ENCODE measurements at places on chromosomes 16 and 17.

DNA sequence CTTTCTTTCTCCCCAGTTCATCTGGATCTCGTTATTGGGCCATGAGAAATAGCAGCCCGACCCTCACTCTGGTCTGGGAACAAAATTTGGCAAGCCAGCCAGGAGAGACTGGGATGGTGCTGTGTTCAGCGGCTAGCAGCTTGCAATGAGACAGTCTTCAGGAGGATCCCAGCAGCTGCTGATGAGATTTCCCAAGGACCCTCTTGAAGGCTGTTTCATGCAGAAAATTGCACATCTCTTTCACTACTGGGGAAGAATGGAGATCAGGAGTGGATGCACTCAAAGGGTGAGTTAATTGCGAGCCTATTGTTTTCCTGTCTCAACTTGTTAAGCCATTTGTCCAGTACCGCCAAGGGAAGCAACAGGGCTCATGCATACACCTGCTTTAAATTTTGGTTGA, 5.5 kb upstream of the COIL start:
- peak; percentile 38 for DNase-seq

GRCh38 chr16:57615813-57616212, 12.6 kb upstream of the ADGRG1 start:
- no peak for DNase-seq

GRCh38 chr17:61786088-61786487, 77.2 kb downstream of the BRIP1 start:
- DNase-seq = no peak

- no peak for DNase-seq
Observed at GRCh38 chr17:46944931-46945330, 22.0 kb downstream of the GOSR2 start.

GRCh38 chr17:18319604-18320256, 4.6 kb downstream of the SMCR8 start:
- peak; percentile 6 for DNase-seq

GRCh38 chr16:16863672-16864071, 484.7 kb downstream of the NPIPA7 start:
- DNase-seq = no peak

DNA sequence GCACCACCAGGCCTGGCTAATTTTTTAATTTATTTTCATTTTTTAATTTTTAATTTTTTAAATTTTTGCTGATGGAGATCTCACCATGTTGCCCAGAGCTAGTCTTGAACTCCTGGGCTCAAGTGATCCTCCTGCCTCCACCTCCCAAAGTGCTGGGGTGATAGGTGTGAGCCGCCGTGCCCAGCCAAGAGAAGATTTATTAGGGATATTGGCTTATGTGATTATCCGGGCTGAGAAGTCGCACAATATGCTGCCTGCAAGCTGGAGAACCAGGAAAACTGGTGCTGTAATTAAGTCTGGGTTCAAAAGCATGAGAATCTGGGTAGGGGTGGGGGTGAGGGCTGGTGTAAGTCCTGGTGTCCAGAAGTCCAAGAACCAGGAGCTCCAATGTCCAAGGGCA, 2.5 kb upstream of the C16orf90 start:
- no peak for DNase-seq

- peak; percentile 68 for DNase-seq
Observed at GRCh38 chr17:49755663-49756283, 8.2 kb downstream of the FAM117A start.

- DNase-seq = no peak
Observed at GRCh38 chr16:30491229-30491628, 18.7 kb downstream of the ITGAL start.

GRCh38 chr17:42720996-42721583, 23.8 kb downstream of the EZH1 start:
- peak; percentile 60 for DNase-seq

GRCh38 chr17:29012535-29012934, 6.7 kb upstream of the SEZ6 start:
- DNase-seq = no peak

DNA sequence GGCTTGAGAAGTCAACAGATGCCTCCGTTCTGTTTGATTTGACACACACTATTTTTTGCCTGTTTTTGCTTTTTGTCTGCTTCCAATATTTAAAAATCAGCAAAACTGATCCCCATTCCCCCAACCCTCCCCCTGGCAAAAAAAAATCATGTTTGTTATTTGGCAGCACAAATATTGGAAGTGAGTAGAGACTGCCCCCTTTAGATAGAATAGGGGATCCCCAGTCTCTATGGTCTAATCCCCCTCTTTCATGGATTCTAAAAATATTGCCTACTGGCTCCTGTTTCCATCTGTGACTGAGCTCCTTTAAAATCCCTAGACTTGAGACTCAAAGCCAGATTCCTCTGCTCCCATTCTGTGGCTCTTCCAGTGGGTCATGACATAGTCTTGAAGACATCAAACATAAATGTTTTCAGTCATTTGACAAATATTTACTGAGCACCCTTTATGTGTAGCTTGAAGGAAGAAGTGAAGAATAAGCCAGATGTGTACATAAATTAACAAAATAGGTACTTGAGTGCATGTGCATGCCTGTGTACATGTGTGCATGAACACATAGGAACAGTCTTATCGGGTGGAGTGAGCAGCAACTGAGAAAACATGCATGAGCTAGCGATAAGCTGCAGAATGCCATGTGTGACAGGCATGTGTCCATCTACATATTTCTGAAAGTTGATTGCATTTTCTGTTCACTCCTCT, 101.2 kb downstream of the SALL1 start:
- no peak for DNase-seq

DNA sequence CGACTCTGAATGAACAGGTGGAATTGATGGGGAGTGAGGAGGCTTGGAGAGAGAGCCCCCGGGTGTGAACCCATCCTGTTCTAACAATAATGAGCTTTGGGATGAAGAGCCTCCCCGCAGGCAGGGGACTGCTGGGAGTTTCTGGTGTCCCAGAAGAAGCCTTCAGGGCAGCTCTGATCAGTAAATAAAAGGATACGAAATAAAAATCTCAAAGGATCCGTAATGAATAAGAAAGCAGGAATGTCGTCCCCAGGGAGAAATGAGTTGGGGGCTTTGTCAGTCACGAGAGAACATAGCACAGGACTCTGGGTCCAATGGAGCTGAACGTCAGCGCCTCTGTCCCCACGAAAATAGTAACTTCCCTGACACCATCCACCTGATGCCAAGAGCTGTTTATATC, 113.4 kb downstream of the PITPNC1 start:
- no peak for DNase-seq

GRCh38 chr16:13307255-13307654, 405.9 kb downstream of the SHISA9 start:
- no peak for DNase-seq

DNA sequence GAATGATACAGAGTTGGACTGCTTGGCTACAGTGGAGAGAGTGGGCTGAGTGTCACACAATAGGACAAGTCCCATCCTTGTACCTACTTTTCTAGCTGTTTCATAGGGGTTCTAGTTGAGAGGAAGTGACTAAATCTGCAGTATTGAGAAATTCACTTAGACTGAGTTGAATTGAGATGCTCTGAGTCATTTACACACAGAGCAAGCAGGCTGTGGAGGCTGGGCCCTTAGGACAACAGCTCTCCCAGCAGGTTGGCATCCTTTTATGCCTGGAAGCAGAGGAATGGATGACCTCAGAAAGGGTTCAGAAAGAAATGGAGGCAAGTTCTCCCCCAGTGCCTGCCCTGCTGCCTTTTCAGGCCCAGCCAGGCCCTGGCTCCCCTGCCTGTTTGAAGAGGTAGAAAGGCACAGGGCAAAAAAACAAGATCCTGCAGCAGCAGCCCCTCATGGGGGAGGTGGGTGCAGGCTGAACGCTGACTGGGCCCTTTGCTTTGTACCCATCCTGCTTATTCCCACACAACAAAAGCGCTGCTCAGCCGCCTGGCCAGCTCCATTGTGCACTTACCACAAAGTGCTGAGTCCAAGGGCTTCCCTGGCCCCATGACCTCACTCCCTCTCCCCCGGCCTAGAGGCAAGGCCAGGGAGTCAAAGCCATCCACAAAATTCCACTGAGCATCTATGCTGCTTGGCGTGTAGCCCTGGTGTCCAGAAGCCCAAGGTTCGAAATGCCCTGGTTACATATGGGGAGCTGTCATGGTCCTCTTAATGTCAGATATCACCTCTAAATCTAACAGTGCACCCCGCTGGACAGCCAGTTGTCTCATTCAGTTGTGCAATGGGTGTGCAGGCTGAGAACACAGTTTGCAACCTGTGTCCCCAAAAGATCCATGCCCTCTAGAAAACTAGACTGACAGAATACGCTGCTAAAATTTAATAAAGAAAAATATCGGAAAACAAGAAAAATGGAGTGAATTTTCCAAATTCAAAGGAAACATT, 5.4 kb upstream of the CRYBA1 start:
- DNase-seq = peak; percentile 3

- peak; percentile 78 for DNase-seq
Observed at GRCh38 chr17:54992797-54993639, 24.5 kb downstream of the STXBP4 start.

GRCh38 chr16:25707982-25708583, 16.3 kb downstream of the HS3ST4 start:
- no peak for DNase-seq

DNA sequence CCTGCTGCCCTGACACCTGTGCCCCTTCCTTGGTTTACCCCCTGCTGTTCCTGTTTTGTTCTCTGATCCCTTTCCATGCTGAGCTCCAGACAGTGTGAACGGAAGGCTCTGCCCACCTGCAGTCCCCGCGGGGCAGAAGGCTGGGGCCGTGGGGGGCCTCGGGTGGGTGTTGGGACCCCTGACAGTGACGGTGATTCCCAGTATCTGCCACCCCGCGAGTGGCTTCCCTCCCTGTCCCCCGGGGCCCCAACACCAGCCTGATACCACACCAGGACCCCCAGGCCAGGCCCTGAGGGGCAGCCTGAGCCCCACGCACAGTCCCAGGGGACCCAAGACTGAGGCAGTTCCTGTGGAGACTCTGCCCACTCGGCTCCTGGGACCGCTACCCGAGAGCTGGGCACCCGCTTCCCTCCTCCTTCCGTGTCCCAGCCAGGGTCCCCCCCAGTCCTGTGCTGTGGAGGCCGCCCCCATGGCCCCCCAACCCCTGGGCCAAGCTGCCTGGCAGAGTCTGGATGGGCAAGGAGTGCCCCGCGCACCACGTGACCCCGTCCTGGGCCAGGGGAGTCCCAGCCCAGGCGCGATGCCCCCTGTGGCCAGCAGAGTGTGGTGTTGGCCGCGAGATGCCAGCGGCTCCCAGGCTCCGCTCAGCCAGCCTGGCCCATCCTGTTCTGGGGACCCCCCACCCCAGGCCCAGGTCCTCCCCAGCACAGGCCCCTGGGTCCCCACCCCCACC, 10.0 kb upstream of the C1QTNF8 start:
- peak; percentile 60 for DNase-seq

- DNase-seq = peak; percentile 26
Observed at GRCh38 chr17:73705594-73705993, 61.3 kb upstream of the SDK2 start.

DNA sequence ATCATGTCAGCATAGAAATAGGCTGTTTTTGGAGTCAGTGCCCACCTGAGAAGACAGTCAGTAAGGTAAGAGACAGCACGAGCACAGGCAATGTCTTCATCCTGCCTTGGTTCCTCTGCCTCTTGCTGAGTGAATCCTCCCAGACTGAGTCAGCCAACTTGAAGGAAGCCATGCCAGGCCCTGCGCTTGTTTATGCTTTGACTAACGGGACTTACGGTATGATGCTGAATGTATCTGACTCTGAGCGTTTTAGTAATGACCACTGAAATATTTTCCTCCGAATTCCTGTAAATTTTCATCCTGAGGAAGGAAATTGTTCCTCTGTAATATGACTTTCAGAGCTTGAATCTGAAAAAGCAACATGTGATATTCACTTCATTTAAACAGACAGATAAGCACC, 18.0 kb downstream of the C17orf67 start:
- DNase-seq = no peak

- DNase-seq = no peak
Observed at GRCh38 chr16:30380803-30381208, 1.6 kb downstream of the SEPTIN1 start.

GRCh38 chr16:70301121-70301520, 2.1 kb downstream of the DDX19B start:
- DNase-seq = no peak

Data from NCI-H2227 treated with DMSO at 0.1 percent for 48 hours (cell line).